GM03348 (cell line): ENCODE measurements at places on chromosomes 6 and 20.

- DNase-seq = no peak
These were observed 65.5 kb upstream of the CLVS2 start for GRCh38 chr6:122930252-122931180.

GRCh38 chr6:35977308-35977707 is 47.1 kb downstream of the SLC26A8 start:
- DNase-seq = no peak

- no peak for DNase-seq
These were observed 92.2 kb upstream of the RSPO3 start for GRCh38 chr6:127026247-127026646.

DNA sequence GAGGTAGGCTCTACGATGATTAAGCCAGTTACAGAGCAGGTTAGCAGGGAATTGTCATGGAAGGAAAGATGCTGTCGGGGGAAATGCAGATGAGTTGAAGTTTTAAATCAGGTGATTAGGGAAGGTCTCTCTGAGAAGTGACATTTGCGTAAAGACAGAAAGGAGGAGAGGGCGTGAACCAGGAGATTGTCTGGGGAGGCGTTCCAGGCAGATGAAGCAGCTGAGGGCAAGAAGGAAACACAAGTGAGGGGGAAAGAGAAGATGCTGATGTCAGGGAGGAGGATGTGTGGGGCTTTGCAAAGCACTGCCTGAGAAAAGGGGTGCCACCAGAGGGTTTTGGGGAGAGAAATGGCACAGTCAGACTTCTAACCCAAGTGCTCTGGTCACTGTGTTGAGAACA is 2.5 kb upstream of the TMEM14B start:
- DNase-seq = no peak

- no peak for DNase-seq
These were observed 2.6 kb downstream of the HCRTR2 start for GRCh38 chr6:55176958-55177357.

- no peak for DNase-seq
These were observed 32.5 kb downstream of the CTNNBL1 start for GRCh38 chr20:37726321-37726720.
